Chondrocyte (in vitro differentiated cells): ENCODE measurements at places on chromosomes 7 and 10. TPM values are rescaled to one million over a fixed set of nuclear protein-coding genes. Genes with fewer than 3 reads are reported as not detected.

- H3K4me1 ChIP-seq: peaks cover 11% of the 10 kb centered on the region
- no peak overlapping the region for H3K4me3 ChIP-seq
- H3K27me3 ChIP-seq: peaks cover 5% of the 10 kb centered on the region
- H3K27ac ChIP-seq: no peak overlapping the region
- no peak for DNase-seq
Measured at GRCh38 chr7:134362587-134363483, 46.1 kb upstream of the SLC35B4 start.

DNA sequence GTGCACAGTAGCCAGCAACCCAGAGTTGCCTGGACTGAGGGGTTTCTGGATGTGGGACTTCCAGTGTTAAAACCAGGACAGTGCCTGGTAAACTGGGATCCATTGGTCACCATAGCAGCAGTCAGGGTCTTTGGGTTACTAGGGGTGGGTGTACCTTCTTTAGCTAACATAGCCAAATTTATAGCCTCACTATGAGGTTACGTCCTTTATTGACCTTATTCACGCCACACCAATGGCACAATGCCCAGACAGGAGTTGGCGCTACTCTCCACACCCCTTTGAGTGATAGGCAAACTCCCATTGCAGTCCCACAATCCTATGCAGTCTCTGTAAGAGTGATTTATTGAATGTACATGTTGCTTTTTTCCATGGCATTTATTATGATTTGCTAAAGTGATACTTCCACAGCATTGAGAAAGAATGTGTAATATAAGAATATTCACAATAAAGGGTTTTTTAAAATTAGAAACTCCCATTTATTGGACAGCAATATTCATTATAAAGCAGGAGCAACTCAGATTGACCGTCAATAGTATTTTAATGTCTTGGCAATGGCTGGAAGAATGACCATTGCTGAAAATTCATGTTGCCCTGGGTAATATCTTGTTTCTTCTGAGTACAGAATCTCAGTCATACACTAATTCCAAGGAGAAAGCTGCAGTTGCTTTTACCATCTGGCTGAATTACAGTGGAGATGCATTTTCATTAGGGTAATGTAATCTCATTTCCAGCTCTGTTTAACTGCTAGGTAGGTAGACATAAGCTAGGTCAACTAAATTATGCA, 26.1 kb downstream of the IFIT5 start:
- no peak overlapping the region for H3K4me3 ChIP-seq
- H3K36me3 ChIP-seq: peaks cover 2% of the 10 kb centered on the region
- H3K27me3 ChIP-seq: no peaks in the 10 kb centered on the region
- no peaks in the 10 kb centered on the region for H3K4me1 ChIP-seq
- H3K27ac ChIP-seq: no peak overlapping the region

- no peak overlapping the region for H3K27ac ChIP-seq
- DNase-seq: no peak
- no peaks in the 10 kb centered on the region for H3K27me3 ChIP-seq
- H3K4me1 ChIP-seq: peaks cover 4% of the 10 kb centered on the region
- no peak overlapping the region for H3K4me3 ChIP-seq
Measured at GRCh38 chr7:44775383-44776107, 20.9 kb upstream of the PPIA start.

DNA sequence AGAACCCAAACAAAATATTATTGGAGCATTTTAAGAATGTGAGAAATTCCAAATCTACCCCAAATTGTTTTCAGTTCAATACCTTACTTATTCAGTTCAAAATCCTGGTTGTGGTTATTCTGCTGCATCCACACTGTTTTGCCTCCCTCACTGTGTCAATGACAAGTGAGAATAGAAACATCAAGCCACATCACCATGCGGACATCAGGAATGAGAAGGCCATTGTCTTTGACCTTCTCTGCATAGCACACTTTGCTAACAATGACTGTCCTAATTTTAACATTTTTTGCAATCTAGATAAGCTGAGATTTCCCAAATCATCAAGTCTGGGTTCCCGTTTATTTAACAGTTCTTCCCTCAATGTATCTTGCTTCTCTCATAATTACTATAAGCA, 93.7 kb downstream of the ELAPOR2 start:
- peak overlapping the region; percentile 39 for H3K27ac ChIP-seq
- no peaks in the 10 kb centered on the region for H3K27me3 ChIP-seq
- no peak overlapping the region for H3K4me3 ChIP-seq
- H3K36me3 ChIP-seq: no peaks in the 10 kb centered on the region
- peaks cover 60% of the 10 kb centered on the region for H3K4me1 ChIP-seq

- no peak for DNase-seq
- peaks cover 6% of the 10 kb centered on the region for H3K36me3 ChIP-seq
- H3K27ac ChIP-seq: peak overlapping the region; percentile 64
- H3K27me3 ChIP-seq: no peaks in the 10 kb centered on the region
Measured at GRCh38 chr7:133360201-133360600, 107.3 kb downstream of the EXOC4 start.

DNA sequence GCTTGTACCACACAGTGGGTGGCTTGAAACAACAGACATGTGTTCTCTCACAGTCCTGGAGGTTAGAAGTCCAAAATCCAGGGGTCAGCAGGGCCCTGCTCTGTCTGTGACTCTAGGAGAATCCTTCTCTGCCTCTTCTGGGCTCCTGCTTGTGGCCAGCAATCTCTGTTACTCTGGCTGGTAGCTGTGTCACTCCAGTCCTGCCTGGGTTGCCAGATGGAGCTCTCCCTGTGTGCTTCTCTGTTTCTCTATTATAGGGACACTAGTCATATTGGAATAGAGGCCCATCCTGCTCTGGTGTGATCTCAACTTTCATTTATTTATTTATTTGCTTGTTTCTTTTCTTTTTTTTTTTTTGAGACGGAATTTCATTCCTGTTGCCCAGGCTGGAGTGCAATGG, 276.6 kb upstream of the GALNT17 start:
- no peaks in the 10 kb centered on the region for H3K4me1 ChIP-seq
- H3K36me3 ChIP-seq: no peaks in the 10 kb centered on the region
- H3K27ac ChIP-seq: no peak overlapping the region
- H3K4me3 ChIP-seq: no peak overlapping the region
- peaks cover 13% of the 10 kb centered on the region for H3K27me3 ChIP-seq

DNA sequence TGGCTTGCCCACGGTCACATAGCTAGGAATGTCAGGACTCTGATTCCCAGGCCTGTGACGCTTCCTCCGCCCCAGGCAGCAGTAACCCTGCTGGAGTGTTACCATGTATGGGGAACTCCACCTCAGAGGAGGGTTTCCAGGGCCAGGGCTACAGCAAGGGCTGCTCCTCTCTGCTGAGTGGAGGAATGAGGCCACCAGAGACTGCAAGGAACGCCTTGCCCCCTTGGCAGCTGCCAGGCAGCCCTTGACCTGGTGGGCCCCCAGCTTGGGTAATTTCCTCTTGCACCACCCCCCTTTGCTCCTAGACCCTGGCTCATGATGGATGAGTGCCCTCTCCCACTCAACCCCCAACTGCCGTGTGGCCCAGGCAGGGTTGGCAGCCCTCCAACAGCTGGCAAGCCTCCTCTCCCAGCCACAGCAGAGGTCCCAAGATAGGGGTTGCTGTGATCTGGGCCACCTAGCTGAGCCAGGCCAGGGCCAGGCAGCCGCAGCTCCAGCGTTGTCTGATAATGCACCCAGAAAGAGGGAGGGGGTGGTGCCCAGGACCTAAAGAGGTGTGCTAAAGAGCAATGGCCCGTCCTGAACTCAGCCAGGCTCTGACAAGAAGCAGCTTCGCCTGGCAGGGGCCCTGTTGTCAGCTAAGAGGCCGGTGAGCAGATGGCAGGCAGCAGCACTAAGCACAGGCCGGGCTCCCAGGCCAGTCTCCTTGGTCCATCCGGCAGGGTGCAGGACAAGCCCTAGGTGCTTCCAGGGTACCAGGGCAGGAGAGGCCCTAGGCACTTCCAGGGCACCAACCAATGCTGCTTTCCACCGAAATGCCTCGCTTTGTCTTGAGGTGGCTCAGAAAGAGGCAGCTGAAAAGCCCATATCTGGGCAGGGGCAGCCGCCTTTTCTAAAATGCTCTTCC, 35.4 kb downstream of the DRGX start:
- H3K27ac ChIP-seq: peak overlapping the region; percentile 79
- DNase-seq: no peak
- no peak overlapping the region for H3K4me3 ChIP-seq
- H3K27me3 ChIP-seq: peaks cover 5% of the 10 kb centered on the region

The ANLN gene
- total RNA-seq: 31.2 to 34.8 TPM (median 33.2 TPM) in 3 replicates

- no peak overlapping the region for H3K4me3 ChIP-seq
- DNase-seq: no peak
- H3K4me1 ChIP-seq: no peaks in the 10 kb centered on the region
- H3K27ac ChIP-seq: no peak overlapping the region
- H3K27me3 ChIP-seq: no peaks in the 10 kb centered on the region
- peaks cover 7% of the 10 kb centered on the region for H3K36me3 ChIP-seq
Measured at GRCh38 chr10:114560144-114560543, 97.9 kb downstream of the ABLIM1 start.

The MACC1 gene
- not detected in 3 replicates for total RNA-seq

DNA sequence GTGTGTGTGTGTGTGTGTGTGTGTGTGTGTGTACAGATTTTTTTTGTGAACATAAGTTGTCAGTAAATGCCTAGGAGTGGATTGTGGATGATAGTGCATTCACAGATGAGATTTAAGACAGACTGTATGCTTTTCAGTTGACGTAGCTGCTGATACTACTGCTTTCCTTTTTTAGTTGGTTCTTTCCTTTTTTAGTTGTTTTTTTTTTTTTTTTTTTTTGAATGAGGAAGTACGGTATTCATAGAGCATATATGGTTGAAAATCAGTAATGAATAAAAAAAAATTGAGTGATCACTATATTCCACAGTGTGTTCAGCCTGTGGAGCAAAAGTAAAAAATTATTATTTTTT, 80.5 kb downstream of the RBM33 start:
- no peak for DNase-seq
- H3K27me3 ChIP-seq: no peaks in the 10 kb centered on the region
- peaks cover 10% of the 10 kb centered on the region for H3K4me1 ChIP-seq
- H3K27ac ChIP-seq: no peak overlapping the region
- peaks cover 7% of the 10 kb centered on the region for H3K36me3 ChIP-seq

The SFRP5 gene
- total RNA-seq: 0.31 to 0.80 TPM (median 0.35 TPM) in 3 replicates

DNA sequence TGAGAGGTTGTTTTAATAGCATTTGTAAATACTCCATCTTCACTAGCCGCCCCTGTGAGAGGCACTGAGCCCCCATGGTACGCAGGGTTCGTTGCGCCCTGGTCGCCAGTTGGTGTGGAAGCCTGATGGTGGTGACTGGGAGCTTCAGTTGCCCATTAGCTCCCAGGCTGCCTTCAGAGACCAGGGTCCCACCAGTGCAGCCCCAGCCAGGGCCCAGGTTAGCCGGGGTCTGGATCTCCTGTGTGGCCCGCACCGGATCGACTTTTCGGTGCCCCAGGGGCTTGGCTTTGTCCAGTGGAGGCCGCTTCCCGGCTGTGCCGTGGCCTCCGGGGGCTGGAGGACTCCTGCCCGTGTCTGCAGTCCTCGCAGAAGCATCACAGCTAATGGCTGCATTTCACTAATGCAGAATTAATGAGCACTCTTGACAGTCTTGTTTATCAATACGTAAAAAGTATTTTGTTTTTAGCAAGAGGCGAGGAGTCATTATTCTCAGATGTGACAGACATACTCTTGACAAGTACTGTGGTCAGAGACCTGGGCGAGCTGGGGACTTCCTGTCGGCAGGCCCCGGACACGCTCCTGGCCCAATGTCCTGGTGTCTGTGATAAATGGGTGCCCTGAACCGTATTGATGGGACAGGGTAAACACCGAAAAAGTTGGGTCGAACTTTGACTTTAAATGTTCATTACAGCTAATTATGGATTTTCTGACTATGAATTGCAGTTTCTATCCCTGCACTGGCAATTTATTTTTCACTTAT, 99.8 kb downstream of the NKX6-2 start:
- no peaks in the 10 kb centered on the region for H3K27me3 ChIP-seq
- peaks cover 3% of the 10 kb centered on the region for H3K36me3 ChIP-seq
- H3K27ac ChIP-seq: peak overlapping the region; percentile 87
- H3K4me1 ChIP-seq: peaks cover 19% of the 10 kb centered on the region

GRCh38 chr10:99276848-99277486, 41.3 kb upstream of the HPSE2 start:
- H3K4me3 ChIP-seq: no peak overlapping the region
- no peak overlapping the region for H3K27ac ChIP-seq
- DNase-seq: no peak
- H3K4me1 ChIP-seq: peaks cover 13% of the 10 kb centered on the region
- H3K36me3 ChIP-seq: no peaks in the 10 kb centered on the region

DNA sequence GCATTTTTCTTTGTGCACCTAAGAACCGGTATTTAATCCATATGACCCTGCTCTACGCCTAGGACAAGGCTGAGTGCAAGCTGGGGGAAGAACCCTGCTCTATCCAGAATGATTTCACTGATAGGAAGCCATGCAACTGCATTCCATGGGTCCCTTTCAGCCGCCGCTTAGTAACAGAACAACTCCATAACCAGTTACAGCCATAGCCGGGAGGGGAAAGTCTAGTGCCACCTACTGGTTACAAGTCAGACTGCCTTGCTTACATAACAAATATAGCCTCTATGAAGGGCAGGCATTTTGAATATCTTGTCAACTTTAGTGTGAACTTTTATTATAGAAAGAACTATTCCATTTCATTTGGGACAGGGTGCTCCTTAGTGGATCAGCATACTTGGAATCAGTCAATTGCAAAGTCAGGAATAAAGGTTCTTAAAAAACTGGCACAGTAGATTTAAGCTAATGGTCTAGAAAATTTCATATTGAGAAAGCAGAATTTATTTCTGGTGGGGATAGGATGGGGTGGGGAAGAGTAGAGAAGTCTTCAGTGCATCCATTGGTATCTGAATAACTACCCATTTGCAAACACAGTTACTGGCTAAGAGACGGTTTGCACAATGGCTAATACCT, 521.7 kb downstream of the ADRA2A start:
- no peaks in the 10 kb centered on the region for H3K36me3 ChIP-seq
- peaks cover 11% of the 10 kb centered on the region for H3K27me3 ChIP-seq
- H3K4me3 ChIP-seq: no peak overlapping the region
- no peak for DNase-seq

GRCh38 chr7:77281780-77282478, 82.3 kb upstream of the FGL2 start:
- no peaks in the 10 kb centered on the region for H3K27me3 ChIP-seq
- H3K36me3 ChIP-seq: peaks cover 3% of the 10 kb centered on the region
- H3K4me3 ChIP-seq: no peak overlapping the region
- DNase-seq: no peak
- peaks cover 7% of the 10 kb centered on the region for H3K4me1 ChIP-seq
- H3K27ac ChIP-seq: no peak overlapping the region

The EPHA1 gene
- total RNA-seq: not detected in 3 replicates

The TET1 gene
- 9.7 to 17.8 TPM (median 9.9 TPM) in 3 replicates for total RNA-seq

The NAT16 gene
- not detected in 3 replicates for total RNA-seq

The TMEM139 gene
- not detected in 3 replicates for total RNA-seq

The IQCE gene
- 9.3 to 20.2 TPM (median 10.0 TPM) in 3 replicates for total RNA-seq
